ENCODE measurements at places on chromosomes 12 and 14. TPM values are rescaled to one million over a fixed set of nuclear protein-coding genes. Genes with fewer than 3 reads are reported as not detected.

The KCNC2 gene
- total RNA-seq, result not detected

The TAS2R50 gene
- total RNA-seq, result not detected

The GPR135 gene
- total RNA-seq, result 0.79 TPM

The CLEC12A gene
- not detected for total RNA-seq

The FZD10 gene
- not detected for total RNA-seq

The GSG1 gene
- not detected for total RNA-seq

The SLC7A7 gene
- 3.6 TPM for total RNA-seq

The MYF6 gene
- not detected for total RNA-seq

The DIABLO gene
- total RNA-seq, result 107 TPM

The TMTC2 gene
- total RNA-seq, result 0.57 TPM

The LTB4R2 gene
- total RNA-seq, result 0.64 TPM

The AGAP2 gene
- total RNA-seq, result 0.07 TPM

The KRT6C gene
- total RNA-seq, result not detected

The GPX2 gene
- not detected for total RNA-seq

The KRT79 gene
- not detected for total RNA-seq

The KRT74 gene
- total RNA-seq, result not detected

The PITPNM2 gene
- 2.9 TPM for total RNA-seq

The LALBA gene
- total RNA-seq, result not detected

The YARS2 gene
- total RNA-seq, result 23.9 TPM

The MANSC1 gene
- 10.3 TPM for total RNA-seq

The ALX1 gene
- total RNA-seq, result not detected

The FOXN4 gene
- not detected for total RNA-seq

Measured in M059J (cell line).